ENCODE measurements at places on chromosomes 1 and 21.

- DNase-seq = no peak
Observed at GRCh38 chr21:33126569-33126968, 56.6 kb downstream of the OLIG1 start.

DNA sequence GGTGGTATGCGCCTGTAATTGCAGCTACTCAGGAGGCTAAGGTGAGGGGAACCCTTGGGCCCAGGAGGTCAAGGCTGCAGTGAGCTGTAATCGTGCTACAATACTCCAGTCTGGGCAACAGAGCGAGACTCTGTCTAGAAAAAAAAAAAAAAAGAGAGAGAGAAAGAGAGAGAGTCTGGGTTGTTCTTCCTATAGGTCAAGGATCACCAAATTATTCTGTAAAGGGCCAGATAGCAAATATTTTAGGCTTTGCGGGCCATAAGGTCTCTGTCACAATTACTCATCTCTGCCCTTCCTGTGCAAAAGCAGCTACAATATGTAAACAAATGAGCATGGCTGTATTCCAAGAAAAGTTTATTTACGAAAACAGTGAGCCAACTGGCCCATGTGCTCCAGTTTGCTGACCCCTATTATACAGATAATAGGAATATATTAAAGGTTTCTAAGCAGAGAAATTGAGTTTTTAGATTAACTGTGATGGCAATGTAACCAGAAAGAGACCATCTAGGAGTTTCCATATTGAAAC lies 2.1 kb downstream of the SASS6 start:
- DNase-seq = no peak

DNA sequence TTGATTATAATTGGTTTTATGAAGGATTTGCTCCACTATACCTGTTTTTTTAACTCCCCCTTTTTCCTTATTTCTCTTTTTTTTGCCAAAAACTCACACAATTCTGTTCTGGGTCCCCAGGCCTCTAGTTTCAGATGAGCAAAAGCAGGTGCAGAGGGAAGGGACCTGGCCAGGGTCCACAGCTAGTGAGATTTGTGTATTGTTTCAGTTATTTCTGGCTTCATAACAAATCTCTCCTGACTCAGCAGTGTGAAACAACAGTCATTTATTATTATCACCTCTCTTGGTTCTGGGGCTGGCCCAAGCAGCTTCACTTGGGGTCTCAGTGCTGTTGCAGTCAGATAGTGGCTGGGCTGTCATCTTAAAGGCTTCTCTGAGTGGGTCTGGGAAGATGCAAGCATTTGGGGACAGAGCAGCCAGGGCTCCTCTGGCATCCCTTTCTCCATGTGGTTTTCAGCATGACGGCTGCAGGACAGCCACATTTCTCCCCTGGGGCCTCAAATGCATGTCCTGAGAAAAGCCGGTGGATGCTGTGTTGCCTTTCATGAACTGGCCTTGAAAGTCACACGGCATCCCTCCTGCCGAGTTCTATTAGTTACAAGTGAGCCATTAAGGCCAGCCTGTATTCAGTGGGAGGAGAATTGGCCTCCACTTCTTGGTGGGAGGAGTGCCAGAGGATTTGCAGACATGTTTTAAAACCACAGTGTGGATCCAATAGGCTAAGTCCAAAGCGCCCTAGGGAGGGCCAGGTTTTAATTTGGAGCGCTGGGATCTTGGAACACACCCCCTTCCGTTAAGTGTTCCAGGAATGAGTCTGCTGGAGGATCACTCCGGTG lies 137.1 kb downstream of the CAMTA1 start:
- DNase-seq = no peak

DNA sequence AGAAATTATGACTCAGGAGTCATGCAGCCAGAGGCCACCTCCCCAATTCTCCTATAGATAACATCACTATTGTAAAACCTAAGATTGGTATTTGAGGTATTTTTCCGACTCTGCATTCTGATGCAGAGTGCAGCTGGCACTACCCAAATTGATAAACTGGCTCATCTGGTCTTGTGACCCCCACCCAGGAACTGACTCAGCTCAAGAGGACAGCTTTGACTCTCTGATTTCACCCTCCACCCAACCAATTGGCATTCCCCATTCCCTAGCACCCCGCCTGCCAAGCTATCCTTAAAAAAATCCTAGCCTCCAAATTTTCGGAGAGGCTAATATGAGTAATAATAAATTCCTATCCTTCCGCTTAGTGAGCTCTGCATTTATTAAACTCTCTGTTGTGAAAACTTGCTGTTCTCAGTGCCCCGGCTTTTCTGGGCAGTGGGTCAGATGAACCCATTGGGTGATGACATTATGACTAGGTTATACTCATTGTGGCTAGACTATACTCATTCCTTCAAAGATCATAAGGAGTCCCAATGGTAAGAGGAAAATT lies 39.4 kb upstream of the EPS15 start:
- no peak for DNase-seq

- no peak for DNase-seq
Observed at GRCh38 chr1:201706109-201706508, 122.8 kb upstream of the IPO9 start.

DNA sequence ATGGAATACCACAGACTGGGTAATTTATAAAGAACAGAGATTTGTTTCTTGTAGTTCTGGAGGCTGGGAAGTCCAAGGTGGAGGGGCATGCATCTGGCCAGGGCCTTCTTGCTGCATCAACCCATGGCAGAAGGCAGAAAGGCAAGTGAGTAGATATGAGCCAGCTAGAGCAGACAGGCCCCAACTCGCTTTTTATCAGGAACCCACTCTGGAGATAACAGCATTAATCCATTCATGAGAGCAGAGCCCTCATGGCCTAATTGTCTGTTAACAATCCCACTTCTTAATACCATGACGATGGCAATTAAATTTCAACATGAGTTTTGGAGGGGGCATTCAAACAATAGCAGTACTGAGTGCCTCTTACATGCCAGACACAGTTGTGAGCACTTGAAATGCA lies 87.2 kb upstream of the SOX13 start:
- no peak for DNase-seq

DNA sequence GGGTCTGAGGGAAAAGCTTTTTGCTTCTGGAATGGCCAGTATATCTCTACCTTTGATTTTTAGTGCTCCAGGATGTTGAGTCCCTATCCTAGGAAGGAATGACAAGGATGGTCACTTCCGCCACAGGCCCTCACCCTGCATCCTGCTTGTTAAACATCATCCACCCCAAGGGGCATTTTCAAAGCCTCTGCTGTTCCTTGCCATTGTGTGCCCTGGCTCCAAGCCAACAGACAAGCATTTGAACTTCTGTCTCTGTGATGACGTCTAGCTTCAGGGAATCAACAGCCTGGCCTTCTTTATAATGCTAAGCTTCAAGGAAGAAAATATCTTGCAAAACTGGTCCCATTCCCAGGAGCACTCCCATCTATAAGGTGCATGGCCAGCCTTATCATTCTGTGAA lies 12.3 kb upstream of the JAM2 start:
- DNase-seq = no peak

GRCh38 chr1:201376464-201377374 lies 761 bp downstream of the TNNT2 start:
- no peak for DNase-seq

DNA sequence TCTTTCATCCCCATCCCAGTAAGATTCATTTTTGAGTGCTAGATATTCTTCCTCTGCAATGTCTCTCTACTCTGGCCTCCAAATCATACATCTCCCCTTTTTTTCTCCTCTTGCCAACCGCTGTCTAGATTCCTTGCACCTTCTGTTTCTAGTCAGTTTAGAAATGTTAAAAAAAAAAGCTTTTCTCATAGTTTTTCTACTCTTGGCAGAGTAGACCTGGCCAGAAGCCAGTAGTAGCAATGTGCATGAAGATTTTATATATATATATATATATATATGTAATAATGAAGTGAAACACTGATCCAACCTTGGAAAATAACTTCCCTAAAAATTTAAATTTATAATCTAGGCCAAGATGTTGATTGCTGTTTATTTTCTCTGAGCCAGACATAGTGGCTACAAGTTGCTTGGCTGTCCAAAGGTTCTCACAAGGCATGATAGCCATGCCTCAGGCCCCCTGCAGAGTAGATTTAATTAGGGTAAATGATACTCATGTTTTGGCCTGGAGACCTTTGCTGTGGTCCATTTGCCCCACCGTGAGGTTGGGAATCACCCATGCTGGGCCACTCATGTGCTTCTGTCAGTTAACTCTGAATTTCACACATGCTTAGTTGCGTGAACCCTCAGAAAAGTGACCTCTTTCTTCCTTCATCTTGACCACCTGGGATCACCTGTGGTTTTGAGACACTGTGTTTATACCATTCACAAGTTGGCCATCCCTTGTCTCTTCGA lies 103.4 kb upstream of the KCNE2 start:
- no peak for DNase-seq

- DNase-seq = no peak
Observed at GRCh38 chr21:17777072-17777765, 41.9 kb downstream of the C21orf91 start.

- DNase-seq = no peak
Observed at GRCh38 chr21:46294647-46295176, 8.6 kb downstream of the YBEY start.

DNA sequence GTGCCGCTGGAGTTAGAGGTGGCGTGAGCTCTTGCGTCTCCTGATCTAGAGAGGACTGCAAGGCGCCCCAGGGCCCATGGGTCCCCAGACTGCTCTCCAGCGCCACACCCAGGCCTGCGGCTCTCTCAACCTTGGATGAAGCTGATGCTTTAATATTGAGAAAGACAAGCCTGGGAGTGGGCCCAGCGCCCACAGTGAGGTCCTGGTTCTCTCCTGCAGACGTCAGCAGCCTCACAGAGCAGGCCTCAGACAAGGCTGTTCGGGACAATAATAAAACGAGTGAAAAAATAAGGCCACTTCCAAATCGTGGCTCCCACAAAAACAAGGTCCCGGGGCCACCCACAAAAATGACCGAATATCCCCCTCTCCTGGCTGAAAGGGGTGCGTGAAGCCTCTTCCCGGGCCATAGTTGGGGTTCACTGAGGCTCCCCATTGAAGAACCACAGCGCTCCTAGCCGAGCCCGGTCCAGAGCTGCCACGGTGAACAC lies 6.0 kb upstream of the DNMT3L start:
- DNase-seq = peak; percentile 15

GRCh38 chr21:32406405-32406804 lies 6.1 kb upstream of the EVA1C start:
- no peak for DNase-seq

DNA sequence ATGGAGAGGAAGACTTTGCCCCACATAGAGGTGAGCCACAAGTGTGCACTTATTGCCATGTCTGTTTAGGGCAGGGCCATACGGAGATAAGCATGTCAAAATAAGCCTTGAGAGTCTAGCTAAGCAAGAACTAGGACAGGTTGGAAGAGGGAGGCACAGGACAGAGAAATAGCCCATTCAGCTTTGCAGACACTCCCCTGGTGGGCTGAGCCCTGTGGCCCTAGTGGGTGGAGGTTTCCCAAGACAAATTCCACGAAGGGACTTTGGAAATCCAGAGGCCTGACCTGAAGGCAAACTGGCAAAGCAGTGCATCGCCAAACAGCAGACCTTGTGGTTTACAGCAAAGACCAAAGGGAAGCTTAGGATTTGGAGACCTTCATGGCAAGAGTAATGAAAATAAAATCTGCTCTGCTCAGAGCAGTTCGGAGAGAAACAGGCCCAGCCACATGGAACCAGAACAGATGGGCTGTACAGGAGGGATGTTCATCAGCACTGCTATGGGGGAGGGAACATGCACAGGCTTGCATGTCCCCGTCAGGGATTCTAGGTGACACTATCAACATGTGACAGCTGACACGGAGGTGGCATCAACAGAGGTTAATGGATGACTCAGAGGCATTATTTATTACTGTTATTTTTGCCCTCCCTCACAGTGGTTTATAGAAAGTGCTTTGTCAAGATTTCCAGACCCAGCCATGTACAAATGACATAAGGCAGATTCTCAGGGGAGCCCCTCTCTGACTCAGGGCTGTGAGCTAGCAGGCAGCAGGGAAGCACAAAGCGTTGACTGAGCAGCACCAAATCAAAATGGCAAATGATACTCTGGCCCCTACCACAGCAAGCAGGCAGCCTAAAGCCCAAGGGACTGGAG lies 90.1 kb upstream of the IRF2BP2 start:
- DNase-seq = peak; percentile 25

DNA sequence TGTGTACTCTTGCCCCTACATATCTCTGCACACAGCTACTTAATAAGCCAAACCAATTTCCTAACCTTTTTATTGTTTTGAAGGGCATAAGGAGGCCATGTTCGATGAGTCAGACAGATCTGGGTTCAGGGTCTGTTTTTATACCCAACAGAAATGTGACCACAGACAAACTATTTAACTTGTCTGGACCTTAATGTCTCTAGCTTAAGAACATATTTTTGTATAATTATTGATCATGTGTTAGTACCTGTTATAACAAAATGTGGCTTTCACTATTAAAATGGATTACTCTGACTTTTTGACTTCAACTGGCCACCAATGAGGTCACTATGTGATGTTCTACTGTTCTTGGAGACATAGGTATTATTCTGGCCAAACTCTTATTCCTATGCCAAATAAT lies 507.8 kb upstream of the USP24 start:
- DNase-seq = no peak

GRCh38 chr1:4173731-4174130 lies 273.7 kb upstream of the C1orf174 start:
- DNase-seq = no peak
